ENCODE measurements at places on chromosomes 2 and 18.

DNA sequence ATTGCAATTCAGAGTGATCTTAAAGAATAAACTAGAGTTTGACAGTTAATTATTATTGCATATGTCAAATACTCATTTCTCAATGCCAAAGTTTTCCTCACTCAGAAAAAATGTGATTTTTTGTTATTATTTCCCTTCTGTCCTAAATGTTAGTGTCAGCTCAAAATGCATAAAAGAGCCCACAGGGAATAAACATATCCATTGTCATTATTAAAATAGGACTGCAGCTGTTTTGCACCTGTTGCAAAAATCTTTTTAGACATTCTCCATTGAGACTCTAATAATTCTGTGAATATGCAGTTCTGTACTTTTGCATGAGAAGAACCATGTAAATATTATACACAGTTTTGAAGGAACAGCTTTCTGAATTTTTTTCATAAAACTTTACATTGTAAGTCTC lies 540.0 kb upstream of the SLC39A10 start:
- DNase-seq: no peak

DNA sequence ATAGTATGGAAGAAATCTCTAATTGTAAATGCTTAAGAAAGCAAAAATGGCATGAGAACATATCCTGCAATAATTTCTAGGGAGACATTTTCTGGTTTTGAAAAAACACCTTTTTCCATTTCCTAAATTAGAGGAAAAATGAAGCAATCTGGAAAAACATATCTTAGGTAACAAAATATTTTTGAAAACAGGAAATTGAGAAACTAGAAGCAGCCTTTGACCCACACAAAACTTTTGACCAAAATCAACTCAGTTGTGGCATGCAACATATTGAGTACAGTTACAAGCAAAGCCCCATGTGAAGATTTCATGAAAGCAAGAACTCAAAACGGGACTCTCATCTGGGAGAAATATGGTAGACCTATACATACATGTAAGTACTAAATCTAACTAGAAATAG lies 28.6 kb upstream of the CHAC2 start:
- DNase-seq: no peak

- no peak for DNase-seq
Measured at GRCh38 chr2:174680221-174680620, 82.6 kb upstream of the WIPF1 start.

DNA sequence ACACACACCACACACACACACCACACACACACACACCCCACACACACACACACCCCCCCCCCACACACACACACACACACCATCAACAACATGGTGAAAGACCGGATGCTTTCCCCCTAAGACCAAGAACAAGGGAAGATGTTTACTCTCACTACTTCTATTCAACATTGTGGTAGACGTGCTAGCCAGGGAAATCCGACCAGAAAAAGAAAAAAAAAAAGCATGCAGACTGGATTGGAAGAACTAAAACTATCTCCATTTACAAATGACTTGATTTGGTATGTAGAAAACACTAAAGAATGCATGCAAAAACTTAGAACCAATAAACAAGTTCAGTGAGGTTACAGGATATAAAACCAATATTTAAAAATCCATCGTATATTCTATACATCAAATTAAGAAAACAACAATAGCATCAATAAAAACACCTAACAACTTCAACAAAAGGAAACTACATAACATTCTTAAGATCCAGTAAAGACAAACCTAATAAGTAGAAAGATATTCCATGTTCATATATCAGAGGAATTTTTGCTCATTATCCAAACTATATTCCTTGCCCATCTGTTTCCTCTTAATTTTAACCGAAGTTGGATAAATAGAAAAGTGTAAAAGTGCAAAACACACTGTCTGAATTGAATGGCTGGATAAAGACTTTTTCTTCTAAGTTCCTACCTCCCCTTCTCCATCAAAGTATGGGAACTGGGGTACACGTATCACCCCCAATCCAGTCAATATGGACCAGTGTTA lies 51.5 kb upstream of the RNU4ATAC start:
- DNase-seq: no peak

DNA sequence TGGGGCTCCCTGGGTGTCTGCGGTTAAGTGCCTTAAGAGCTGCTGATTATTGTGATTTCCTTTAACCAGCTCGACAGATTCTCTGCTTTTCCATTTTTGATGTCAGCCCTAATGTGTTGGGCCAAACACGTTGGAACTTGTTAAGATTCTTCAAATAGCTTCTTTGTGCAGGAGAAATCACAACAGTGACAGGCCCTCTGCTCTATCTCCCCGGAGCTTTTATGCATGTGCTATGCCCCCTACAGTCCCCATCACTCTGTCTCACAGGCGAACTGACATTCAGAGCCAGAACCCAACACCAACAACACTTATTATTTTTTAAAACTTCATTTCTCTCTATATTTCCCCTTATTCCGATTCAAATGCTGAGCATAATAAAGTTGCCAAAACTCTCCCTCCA lies 371.7 kb upstream of the CELF4 start:
- no peak for DNase-seq

- DNase-seq: no peak
Measured at GRCh38 chr18:34600158-34600557, 109.9 kb upstream of the DTNA start.

- DNase-seq: no peak
Measured at GRCh38 chr18:22466608-22467395, 49.1 kb upstream of the CTAGE1 start.

- DNase-seq: no peak
Measured at GRCh38 chr2:72605836-72606442, 219.9 kb downstream of the EXOC6B start.

GRCh38 chr2:74253306-74253970 lies 55.0 kb downstream of the MTHFD2 start:
- DNase-seq: no peak

- DNase-seq: no peak
Measured at GRCh38 chr2:9238591-9239326, 32.1 kb downstream of the ASAP2 start.

DNA sequence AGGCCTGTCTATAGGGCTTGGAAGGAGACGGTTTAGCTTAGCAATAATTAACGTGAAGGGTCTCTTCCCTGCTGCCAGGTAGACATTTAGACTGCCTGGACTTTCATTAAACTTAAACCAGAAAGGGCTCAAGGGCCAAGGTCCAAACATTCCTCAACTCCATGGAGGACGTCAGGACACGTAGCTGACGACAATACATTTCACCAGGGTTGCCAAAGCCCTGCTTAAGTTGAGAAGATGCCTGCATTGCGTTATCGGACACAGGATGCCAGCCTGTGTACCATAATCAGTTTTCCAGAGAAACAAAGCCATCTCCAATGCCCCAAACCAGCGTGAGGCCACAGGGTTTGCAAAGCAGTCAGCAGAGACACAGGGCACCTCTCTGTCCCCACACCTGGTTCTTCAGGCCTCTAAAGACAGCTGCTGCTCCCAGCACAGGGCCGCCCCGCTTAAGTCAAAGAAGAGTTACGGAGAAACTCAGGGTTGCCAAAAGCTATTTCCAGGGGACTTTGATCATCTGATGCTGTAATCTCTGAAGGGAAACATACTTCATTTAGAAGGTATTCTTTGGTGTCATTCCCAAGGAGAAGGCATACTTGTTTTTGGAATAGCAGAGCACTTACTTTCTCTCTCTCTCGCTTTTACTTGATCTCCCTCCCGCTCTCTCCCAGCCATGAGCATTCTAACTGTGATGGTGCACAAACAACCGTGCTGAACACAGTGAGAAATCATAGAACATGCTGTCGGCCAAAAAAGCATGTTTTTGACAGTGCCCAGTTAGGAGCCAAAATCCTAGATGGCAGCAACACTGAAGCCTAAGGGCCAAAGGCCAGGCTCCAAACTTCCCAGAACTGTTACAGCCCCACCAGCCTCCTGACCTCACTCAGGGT lies 46.0 kb downstream of the TTC32 start:
- DNase-seq: no peak

- DNase-seq: no peak
Measured at GRCh38 chr2:70182689-70183088, 8.1 kb downstream of the C2orf42 start.

GRCh38 chr2:118265873-118266455 lies 177.7 kb downstream of the INSIG2 start:
- DNase-seq: no peak

DNA sequence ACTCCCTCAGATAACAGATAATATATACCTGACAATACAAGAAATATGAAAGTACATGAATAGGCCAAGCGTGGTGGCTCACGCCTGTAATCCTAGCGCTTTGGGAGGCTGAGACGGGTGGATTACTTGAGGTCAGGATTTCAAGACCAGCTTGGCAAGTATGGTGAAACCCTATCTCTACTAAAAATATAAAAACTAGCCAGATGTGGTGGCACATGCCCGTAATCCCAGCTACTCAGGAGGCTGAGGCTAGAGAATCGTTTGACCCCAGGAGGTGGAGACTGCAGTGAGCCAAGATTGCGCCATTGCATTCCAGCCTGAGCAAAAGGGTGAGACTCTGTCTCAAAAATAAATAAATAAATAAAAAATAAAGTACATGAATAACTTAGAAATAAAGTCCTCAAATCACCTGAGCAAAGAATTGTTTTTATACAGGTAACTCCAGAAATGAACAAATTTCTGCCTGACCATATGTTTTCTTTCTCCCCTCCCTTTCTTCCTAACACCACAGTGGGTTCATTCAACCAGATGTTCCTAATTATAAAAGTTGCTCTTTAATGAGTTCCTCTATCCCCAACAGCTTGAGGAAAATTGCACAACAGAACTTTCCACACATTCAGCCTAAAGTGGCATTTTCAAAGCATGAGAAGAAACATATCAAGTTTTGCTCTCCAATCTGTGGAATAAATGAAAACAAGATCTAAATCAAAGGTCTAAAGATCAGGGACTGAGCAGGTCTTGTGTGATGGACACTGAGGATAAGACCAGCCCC lies 33.6 kb upstream of the AP1S3 start:
- DNase-seq: no peak

- DNase-seq: no peak
Measured at GRCh38 chr18:45417392-45417791, 197.9 kb upstream of the SLC14A2 start.

GRCh38 chr18:908758-909724 lies 4.4 kb downstream of the ADCYAP1 start:
- DNase-seq: no peak

DNA sequence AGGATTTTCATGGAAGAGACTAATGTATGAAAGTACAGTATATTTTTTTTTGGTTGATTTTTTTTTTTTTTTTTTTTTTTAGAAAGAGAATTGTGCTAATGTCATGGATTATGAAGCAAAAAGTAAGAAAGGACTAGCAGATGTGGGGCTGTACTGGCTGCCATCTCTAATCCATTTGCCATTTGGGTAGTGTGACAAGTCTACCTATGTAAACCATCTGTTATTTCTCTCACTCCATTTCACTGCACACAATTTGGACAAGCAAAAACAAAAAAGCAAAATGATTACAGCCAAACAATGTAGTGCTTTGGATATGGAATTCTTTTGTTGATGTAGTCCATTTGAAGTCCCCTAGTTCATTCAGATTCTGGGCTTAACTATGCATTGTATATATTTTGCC lies 1355.4 kb downstream of the LRP1B start:
- DNase-seq: no peak

GRCh38 chr2:158810731-158811460 lies 15.8 kb downstream of the DAPL1 start:
- DNase-seq: no peak

DNA sequence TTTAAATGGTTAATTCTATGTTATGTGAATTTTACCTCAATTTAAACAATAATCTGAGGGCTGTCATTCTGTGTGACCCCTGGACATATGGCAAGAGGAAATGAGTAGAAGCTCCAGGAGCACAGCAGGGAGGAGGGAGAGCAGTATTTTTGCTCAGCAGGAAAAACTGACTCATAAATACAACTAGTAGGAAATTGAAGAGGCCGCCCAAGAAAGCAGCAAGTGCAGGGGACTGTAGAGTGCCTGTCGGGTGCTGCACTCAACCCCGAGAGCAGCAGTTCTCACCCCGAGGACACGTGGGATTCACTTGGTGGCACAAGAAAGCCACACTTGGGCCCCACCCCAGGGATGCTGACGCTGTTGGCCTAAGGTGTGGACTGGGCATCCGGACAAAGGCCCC lies 60.8 kb downstream of the NPAS2 start:
- DNase-seq: no peak

- DNase-seq: no peak
Measured at GRCh38 chr2:231571661-231572191, 20.9 kb upstream of the TEX44 start.

- DNase-seq: no peak
Measured at GRCh38 chr2:81436256-81436655, 1131.7 kb upstream of the LRRTM1 start.

DNA sequence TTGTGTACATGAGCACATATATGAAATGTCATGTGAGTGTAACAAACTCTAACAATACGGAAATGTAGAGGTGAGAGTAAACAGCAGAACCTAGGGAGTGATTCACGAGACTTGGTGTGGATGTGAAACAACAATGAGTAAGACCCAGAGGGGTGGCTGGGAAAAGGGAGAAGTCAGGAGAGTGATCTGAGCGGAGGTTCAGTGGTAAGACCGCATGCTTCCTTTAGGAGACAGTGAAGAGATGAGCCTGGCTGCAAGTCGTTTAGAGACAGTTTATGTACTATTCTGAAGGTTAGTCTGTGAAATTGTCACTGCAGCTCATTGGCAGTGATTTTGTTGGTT lies 150.6 kb downstream of the PRPF40A start:
- no peak for DNase-seq

DNA sequence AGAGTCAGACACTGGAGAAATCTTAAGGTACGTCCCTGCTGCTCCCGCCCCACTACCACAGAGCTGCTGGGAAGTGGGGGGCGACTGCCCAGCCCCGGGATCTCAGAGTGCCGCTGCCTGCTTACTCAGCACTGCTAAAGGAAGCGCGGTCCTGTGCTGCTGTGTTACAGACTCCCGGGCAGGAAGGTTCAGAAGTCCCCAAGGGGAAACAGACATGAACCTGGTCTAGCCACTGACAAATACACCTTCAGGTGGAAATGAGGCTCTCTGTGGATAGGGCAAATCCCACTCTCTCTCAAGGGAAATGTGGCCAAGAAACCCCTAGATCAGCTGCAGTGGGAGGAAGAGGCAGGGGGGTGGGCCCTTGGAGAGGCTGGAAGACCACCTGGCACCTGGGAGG lies 13.7 kb downstream of the MTERF4 start:
- no peak for DNase-seq

DNA sequence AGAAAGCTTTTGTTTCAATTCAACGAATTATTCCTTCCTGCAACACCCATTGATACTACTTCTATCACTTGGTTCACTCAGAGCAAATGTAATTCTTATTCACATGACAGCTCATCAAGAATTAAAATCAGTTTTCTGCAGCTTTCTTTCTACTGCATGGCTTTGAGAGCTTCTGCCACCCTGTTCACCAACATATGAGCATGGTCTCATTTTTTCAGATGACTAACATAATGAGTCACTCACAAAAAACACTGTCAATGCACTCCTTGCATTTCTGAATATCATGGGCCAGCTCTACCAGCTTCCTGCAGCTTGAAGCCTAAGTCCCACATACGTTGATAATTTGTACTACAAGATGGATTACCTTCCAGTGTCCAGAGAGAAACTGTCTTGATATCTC lies 342.9 kb downstream of the LRATD1 start:
- no peak for DNase-seq
